ENCODE measurements at places on chromosomes 3 and 15.

DNA sequence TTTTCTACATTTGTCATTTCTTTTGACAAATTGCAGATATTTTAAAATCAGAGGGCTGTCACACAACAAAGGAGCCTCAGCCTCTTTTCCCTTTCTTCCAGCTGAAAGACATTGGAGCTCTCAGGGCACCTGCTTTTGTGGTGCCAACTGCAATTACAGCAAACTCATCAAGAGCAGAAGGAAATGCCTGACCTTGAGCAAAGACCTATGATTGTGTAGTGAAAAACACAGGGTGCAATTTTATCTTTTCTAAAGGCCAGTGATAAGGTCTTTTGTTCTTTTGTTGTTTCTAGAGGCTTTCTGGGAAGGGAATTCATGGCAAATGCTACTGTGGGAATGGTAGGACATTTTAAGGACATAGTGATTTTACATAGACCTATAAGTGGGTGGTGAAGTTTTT is 214.3 kb downstream of the OXSM start:
- no peak for DNase-seq

DNA sequence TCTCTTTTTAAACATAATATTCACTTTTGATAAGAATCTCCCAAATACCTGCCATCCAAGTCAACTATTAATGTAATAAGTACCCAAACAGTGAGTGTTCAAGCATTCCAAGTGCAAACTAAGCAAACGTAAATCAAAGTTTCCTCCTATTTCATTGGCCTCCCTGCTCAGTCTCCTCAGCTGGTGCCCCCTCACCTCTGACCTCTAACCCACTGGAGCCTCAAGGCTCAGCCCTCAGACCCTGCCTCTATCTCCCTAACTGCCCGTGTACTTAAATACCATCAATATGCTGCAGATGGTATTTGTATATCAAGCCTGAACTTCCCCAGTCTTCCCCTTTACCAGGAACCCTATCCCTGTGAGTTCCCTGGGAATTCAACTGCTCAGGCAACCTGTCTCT is 31.8 kb downstream of the CHSY1 start:
- no peak for DNase-seq

DNA sequence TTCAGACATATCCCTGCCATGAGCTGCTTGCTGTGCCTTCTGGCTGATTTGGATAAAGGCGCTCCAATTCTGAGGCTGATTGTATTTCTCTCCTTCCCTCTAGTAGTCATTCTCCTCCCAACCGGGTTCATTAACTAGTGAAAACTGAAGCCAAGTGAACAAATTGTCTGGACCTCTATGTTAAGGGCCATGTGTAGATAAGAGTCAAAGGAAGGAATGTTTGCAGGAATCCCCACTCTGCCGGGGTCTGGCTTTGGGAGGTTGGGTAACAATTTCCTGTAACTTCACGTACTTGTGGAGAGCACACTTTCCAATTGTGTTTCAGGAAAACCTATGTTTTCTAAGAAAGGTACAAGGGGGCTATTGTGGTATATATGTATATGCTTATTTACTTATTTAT is 38.2 kb upstream of the SUCLG2 start:
- peak; percentile 56 for DNase-seq

DNA sequence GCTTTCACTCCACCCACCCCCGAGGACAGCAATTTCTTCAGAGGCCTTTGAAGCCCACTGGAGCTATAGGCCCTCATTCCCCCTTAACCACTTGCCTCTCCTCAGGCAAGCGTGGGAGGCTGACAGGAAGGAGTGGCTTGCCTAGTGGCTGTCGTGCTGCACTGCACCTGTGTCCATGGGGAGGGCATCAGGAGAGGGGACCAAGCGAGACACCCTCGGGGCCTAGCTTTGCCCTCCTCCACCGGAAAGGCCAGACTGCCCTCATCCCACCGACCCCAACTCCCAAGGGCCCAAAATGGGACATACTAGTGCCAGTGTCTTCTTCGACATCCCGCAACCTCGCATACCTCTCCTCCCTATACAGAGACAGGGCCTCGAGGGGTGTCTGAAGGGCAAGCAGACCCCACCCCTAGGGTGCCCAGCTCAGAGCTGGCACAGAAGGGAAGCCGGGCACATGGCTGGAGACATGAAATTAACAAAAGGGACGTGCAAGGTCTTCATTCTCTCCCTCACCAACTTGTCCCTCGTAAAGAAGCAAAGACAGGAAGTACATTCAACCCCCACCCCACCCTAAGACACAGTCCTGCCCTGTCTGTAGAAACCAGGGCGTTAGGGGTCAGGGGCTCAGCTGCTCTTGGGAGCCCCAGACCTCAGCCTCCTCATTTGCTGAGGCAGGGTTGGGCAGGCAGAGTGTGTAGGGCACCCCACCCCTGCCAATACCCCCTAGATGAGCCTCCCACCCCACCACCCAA is 24.3 kb downstream of the VIPR1 start:
- no peak for DNase-seq

All from fibroblast of pulmonary artery (primary cell).